ENCODE measurements at places on chromosomes 5 and 9. TPM values are rescaled to one million over a fixed set of nuclear protein-coding genes. Genes with fewer than 3 reads are reported as not detected.

DNA sequence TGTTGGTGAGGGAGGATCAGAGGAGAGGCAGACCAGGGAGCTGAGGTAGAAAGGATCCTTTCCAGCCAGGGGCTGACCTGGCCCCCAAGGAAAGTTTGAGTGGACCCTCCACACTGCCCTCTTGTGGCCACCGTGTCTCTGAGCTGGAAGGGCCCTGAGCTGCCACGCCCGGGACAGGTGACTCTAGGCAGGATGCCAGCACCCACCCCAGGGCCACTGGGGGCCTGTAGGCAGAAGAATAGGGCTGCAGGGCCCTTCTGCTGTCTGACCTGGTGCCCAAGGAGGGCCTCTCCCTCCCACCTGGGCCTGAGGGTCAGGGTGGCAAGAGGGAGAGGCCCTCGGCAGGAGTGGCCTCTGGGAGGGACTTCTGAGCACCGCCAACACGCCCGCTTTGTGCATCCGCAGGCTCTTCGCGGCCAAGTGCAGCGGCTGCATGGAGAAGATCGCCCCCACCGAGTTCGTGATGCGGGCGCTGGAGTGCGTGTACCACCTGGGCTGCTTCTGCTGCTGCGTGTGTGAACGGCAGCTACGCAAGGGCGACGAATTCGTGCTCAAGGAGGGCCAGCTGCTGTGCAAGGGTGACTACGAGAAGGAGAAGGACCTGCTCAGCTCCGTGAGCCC lies 76.8 kb downstream of the LMX1B start:
- peak; percentile 40 for DNase-seq

DNA sequence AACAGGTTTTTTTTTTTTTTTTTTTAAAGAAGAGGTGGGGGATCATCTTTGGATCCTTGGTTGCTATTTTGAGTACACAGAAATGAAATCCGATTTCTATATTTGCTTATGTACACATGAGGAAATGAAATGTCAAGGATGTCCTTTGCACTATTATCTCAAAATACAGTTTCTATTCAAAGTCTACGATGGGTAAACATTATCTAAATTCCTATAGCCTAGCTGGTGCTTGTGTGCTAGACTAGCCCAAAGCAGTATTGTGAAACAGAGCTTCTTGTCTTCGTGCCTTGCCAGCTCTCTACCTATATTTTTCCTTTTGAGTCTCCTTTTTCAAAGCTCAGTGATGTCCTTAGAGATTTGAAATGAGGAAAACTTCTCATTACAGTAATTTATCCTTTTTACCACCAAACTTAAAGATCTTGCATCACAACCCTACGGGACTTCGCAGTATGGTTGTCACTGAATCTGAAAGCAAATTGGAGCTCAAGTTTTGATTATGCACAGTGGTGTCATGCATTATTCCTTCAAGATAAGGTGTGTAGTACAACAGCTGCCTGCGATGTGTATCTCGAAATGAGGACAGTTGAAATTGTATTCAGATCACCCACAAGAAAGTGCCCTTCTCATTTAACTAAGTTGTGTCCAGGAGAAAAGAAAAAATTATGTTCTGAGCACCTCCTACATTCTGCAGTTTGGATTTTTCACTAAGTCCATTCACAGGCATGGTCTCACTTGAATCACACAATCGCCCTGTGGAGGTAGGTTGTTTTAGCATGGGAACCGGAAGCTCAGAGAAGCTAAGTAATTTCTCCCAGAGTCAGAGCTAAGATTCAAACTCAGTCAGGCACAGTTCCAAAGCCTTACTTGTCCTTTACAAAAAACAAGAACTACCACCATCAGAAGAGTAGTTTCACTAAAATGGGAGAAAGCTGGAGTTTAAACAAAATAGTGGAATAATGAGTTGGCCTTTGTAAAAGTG lies 379.0 kb downstream of the GLIS3 start:
- no peak for DNase-seq

DNA sequence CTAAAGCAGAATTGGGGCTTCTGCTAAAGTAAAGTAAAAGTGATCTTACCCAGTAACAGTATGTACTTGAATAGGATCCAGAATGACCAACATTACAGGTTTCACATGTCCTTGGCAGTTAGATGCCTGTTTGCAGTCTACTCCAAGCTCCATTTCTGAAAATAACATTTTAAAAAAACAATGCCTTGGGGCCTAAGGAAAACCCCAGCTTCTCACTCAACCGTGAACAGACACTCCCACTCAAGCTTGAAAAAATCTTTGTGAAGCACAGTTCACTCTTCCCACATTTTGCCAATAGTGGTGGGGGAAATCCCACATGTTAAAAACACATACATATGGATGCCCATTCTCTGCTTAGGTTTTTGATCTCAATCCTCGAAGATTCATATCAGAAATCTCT lies 304.1 kb downstream of the ARRDC3 start:
- DNase-seq, result no peak

DNA sequence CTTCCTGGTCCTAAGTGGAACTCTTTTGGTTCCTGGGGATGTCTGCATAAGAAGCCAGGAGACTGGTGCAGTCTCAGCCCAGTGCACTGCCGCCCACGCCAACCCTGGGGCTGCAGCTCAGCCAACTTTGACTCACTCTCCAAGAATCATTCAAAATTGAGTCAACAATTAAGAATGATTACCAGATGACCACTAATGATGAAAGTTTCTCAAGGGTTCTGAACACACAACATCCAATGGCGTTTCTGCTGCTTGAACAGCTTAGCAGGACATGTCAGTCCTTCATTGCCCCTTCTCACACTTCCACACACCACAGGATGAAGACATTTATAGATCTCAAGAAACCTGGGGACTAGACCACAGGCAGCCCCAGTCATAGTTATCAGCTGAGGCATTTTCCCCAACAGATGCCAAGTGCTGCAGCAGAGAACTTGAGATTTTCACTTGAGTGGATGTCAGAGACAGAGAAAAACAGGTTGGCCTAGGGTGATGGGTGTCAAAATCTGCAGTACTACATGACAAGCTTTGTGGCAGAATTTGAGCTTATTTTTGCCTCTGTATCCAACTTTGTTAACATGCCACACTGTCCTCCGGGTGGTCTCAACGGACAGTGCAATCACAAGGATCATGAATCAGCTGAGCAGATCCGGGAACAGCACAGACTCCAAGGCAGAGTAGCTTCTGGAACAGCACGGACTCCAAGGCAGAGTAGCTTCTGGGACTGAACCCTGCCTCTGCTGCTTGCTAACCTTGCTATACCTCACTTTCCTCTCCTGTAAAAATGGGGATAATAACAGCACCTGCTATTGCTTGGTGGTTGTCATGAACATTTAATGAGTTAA lies 356.1 kb downstream of the SPOCK1 start:
- no peak for DNase-seq

DNA sequence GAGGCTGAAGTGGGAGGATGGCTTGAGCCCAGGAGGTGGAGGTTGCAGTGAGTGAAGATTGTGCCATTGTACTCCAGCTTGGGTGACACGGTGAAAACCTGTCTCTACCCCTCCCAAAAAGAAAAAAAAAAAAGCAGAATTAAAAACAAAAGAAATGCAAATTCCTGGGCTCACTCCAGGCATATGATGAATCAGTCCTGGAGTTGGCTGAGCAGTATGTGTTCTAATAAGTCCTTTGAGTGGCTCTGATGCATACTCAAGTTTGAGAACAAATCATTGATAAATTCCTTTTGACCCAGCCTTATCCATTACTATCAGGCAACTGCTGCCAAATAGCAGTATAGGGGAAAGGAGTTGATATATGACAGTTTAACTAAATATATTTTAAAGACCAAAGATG lies 28.3 kb downstream of the UHRF2 start:
- DNase-seq, result no peak

DNA sequence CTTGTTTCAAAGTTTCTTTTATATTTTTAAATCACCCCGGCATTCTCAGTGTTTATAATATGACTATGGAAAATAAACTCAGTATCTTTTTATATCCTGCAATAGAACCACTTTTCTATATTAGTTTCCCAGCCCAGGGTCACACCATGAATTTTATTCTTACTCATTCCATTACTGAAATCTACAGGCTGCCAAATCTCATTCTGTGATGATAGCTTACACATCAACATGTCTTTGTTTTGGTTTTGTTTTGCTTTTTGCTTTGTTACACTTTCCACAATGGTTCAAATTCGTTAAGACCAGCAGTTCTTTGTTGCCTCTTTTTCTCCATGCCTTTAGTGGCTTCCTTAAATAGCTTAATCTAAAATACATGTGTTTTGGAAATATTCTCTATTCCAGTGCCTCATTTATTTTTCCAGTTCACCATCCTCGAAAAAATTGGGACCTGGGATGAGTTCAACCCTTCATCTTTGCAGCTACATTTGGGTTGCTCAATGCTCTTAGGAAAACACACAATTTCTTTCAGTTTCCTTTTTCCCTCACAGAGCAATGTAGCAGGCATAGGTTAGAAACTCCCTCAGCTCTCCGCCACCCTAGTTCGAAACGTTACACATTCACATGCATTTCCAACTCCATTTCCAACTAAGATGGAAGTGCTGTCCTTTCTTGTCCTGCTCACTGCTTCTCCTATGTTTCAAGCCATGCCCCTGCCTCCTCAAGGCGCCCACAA lies 1146.3 kb downstream of the MAT2B start:
- DNase-seq, result no peak

GRCh38 chr5:19795218-19795617 lies 192.8 kb downstream of the CDH18 start:
- peak; percentile 6 for DNase-seq

DNA sequence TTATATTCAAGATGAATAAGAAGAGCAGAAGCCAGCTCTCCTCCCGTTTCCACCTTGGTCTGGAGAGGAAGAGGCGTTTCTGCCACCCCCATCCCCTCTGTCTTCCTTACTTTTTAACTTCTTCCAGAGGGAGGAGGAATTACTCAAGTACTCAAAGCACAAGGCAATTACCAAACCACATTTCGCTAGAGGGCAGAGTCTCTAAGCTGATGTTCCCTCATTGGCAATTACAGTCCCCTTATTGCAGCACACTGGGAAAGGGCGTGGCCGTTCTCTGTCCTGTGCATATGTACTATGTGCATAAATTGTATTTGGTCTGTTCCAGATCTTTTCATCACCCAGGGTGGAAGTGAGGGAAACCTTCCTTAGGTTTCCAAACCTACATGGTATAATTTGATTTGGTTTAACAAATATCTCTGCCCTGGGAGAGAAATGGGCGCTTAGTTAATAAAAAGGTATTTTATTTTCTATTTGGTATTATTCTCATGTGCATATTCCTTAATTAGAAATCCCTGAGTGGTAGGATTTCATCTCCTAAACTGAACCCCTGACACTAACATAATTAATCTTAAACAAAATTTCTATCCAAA lies 29.8 kb upstream of the ALDOB start:
- DNase-seq, result peak; percentile 85

DNA sequence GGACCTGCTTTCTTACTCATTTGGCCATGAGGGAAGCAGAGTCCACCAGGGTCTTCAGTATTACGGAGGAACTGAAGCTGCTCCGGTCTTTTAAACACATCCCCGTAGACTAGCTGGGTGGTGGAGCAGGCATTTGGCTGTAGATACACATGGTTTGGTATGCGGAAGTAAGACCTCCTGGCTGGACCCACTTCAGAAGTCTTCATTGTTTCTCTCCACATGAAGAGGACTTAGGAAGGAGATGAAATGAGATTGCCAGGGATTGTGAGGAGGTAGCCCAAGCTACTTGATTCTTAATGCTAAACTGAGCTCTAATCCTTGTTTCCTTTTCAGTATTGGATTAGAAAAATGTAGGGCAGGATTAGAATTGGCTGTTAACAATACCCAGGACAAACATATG lies 32.9 kb downstream of the STXBP1 start:
- no peak for DNase-seq

GRCh38 chr5:178378527-178379484 lies 146.2 kb upstream of the PHYKPL start:
- no peak for DNase-seq

GRCh38 chr9:120151806-120152205 lies 428.2 kb downstream of the CDK5RAP2 start:
- no peak for DNase-seq

DNA sequence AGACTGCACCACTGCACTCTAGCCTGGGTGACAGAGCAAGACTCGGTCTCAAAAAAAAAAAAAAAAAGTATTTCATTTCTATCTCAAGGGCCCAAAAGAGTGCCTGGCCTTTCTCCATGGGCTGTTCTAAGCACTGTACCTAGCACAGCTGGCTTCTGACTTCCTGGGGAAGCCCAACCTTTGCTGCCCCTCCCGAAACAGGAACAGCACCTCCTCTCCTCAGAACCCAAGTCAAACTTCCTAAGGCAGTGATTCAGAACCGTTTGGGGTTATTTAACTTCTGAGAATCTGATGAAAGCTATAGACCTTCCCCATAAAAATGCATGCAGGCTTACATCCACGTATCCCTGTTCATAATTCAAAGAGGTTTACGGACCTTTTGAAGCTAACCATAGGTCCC lies 57.8 kb downstream of the NRG2 start:
- no peak for DNase-seq

GRCh38 chr5:101838435-101838834 lies 457.6 kb downstream of the SLCO4C1 start:
- DNase-seq, result no peak

DNA sequence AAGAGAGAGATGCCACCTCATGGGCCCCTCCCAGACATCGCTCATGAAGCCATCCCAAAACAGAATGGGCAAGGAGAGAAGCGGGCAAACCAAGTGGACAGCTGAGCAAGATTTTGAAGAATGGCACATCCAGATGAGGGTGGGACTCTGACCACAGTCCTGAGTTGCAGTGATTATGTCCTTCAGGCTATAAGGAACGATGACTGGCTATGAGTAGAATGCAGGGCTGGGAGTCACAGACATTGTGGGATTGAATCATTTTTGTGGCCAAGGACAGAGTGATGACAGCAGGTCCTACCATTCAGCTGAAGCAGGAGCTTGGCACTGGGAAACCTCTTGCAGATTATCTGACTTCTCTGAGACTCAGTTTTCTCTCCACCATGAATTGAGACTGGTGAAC lies 245.7 kb upstream of the SLC30A5 start:
- DNase-seq, result no peak

GRCh38 chr5:37792975-37793631 lies 46.7 kb downstream of the GDNF start:
- no peak for DNase-seq

Gene SH3TC2
- total RNA-seq, result 1.8 TPM

Gene QRFP
- total RNA-seq, result not detected

Gene OR1J2
- not detected for total RNA-seq

Gene CDKN2B
- not detected for total RNA-seq

Gene FOXD4L3
- total RNA-seq, result not detected

Gene SCGB3A1
- total RNA-seq, result not detected

Gene ZDHHC11
- 8.9 TPM for total RNA-seq

Gene TEK
- total RNA-seq, result not detected

Gene LHX2
- total RNA-seq, result 5.5 TPM

Gene ADGRD2
- total RNA-seq, result not detected

All from NCI-H460 (cell line).